ENCODE measurements at places on chromosomes 13 and 19.

GRCh38 chr19:11375143-11375948, 880 bp downstream of the SWSAP1 start:
- peak; percentile 62 for DNase-seq

DNA sequence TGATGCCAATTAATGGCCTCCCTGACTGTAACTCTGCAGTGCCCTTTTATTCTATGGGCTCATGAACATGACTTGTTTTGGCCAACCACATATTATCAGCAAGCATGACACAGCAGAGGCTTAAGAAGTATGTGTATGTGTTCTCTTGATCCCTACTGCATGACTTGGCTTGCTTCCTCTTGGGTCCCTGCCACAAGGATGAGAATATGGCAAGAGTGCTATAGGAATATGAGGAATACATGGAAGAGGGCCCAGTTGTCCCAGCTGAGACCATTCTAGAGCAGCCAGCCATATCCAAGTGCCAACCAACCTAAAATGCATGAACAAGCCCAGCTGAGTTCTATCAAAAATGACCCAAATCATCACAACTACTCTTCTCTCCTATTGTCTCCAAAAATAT, 576.7 kb upstream of the PCDH9 start:
- no peak for DNase-seq

- no peak for DNase-seq
Observed at GRCh38 chr19:50287331-50287730, 41.8 kb downstream of the KCNC3 start.

DNA sequence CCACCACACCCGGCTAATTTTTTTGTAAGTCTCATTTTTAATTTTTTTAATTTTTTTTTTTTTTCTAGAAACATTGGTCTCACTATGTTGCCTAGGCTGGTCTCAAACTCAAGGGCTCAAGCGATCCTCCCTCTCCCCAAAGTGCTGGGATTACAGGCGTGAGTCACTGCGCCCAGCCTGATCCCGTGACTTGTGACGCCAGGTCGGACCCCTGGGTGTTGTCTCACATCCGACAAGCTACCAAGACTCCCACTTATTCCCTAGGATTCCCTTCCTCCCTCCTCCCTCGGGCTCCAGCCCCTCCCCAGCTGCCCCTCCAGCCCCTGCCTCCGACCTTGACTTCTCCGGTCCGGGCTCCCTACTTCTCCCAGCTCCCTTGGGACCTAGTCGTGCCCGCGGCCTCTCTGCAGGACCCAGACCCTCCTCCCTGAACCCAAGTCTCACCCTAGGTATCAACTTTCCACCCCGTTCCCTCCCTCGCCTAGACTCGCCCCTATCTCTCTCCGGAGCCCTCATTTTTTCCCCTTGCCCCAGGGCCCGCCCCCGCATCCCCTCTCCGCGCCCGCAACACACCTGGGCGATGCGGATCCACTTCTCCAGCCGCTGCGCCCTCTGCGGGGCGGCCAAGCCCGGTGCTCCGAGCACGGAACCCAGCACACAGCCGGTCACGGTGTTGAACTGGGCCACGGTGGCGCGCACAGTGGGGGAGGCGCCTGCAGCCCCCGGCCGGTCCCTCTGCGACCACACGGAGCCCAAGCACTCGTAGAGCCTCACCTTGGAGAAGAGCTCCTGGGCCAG, 13.1 kb downstream of the RGL3 start:
- DNase-seq, result peak; percentile 51

GRCh38 chr19:9848762-9849161, 13.6 kb downstream of the PIN1 start:
- no peak for DNase-seq

DNA sequence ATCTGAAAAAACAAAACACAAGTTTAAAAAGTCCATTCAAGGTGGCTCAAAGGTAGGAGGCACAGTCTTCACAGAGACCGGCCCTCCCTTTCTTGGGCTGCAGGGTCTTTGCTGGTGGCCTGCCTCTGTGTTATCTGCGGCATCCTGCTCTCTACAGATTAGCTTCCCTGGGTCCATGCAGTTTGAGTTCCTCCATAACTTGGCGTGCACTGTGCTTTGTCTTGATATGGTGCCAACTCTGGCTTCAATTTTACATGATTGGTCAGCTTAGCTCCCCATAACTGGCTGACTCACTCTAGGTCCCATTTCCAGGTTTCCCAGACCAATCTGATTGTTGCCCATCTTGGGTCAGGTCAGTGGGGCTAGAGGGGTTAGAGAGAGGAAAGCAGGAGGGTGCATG, 41.8 kb downstream of the TPT1 start:
- DNase-seq, result no peak

GRCh38 chr13:40149611-40150274, 494.3 kb downstream of the COG6 start:
- peak; percentile 10 for DNase-seq

- DNase-seq, result no peak
Observed at GRCh38 chr13:30774214-30774730, 38.9 kb downstream of the ALOX5AP start.

DNA sequence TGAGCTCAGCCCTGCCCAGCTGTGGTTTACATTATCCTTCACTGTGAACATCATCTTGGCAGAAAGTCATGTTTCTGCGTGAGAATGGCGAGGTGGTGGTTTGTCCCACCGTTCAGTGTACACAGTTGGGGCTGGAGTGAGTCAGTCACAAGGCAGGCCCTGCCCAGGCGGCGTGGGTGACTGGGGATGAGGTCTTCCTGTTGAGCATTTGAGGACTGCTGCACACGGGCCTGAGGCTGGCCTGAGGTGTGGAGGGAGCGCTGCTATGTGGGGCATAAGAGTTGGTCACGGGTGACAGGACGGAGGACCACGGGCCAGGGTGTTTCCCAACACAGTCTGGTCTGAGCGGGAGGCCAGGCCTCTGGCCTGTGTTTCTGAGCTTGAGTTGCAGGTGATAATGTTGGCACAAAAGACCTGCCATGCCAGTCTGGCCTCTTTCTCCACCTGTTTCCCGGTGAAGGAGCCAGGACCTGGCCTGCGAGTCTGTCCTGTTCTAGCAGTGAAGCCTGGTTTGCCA, 13.4 kb upstream of the C19orf33 start:
- DNase-seq, result no peak

DNA sequence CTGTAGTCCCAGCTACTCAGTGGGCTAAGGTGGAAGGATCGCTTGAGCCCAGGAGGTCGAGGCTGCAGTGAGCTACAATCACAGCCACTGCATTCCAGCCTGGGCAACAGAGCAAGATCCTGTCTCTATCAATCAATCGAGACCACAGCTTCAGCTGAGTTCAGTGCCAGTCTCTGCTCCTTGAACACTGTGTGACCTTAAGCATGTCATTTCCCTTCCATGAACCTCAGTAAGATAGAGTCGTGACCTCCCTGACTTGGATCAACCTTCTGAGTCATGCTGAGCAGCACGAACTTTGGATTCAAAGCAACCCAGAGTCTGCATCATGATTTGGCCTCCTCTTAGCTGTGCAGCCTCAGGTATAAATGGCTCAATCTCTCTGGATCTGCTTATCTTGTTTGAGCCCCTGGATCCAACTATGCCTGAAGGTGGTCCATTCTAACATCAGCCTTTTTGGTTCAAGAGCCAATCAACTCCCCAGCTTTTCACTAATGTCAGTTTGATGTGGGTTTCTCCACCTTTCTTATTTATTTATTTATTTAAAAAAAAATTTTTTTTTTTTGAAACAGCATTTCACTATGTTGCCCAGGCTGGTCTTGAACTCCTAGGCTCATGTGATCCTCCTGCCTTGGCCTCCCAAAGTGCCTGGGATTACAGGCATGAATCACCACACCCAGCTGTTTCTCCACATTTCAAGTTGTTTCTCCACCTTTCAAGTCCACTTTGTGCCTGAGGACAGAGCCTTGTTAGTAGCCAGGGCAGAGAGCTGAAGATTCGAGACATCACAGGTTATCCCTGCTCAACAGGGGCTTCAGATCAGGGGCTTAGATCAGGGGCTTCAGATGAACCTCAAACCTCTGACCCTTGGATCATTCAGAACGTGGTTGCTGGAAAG, 26.4 kb downstream of the PTPRS start:
- no peak for DNase-seq

- DNase-seq, result no peak
Observed at GRCh38 chr13:18951412-18951811, 230.2 kb downstream of the TUBA3C start.

Measured in activated CD4-positive, alpha-beta T cell treated with anti-CD3 and anti-CD28 coated beads, Interleukin-2, amount 50 U/mL, for 4 hours (primary cell).